ENCODE measurements at places on chromosomes 1 and 21.

DNA sequence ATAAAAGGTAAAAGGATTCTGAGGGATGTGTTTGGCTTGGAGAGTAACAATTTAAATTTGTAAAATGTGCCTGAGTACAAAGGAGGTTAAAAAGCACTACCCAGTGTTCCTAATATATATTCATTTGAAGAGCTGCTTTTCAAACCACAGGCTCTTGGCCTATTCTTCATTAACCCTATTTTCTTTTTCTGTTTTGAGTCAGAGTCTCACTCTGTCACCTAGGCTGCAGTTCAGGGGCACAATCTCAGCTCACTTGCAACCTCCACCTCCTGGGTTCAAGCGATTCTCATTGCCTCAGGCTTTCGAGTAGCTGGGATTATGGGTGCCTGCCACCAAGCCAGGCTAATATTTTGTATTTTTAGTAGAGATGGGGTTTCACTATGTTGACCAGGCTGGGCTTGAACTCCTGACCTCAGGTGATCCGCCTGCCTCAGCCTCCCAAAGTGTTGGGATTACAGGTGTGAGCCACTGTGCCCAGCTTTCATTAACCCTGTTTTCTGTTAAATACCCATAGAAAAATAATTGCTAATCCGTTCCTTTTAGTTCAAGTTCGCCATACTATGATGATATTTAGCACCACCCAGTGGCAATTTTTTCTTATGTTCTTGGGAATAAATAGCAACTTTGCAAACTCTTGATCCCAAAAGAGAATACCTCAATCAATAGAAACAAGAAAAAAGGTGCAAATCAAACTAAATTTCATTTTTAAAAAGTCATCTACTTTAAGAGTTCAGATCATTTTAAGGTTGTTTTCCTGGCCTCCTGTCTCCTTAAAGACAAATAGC is 30.5 kb downstream of the ZBTB8OS start:
- DNase-seq: peak; percentile 6

DNA sequence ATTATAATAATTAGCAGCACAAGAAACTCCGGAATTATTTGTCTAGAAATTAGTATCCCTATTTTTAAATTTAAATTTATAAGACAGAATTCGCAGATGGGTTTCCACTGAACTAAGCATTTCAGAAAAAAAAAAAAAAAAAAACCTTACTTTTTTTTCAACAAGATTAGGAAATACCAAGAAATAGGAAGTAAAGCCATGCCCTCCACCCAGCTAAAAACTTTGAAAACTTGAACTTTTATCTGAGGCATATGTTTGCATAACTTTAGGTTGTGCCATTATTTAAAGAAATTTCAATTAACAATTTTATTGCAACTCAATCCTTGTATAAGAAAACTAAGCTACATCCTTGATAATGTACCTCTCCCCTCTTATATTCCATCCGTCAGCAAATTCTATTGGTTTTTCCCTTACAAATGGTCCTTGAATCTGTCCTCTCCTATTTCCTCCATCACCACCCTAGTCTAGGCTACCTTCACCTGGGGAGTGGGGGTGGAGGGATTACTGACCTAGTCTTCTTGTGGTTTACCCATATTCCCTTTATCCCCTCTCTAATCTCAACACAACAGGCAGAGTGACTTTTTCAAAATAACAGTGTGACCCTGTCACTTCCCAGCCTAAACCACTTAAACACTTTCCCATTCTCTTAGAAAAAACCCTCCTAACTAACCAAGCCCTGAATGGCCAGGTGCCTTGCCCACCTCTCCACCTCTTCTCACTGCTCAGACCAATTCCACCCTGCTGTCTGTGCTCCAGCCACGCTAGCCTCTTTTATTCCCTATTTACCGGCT is 1.4 kb upstream of the EVI5 start:
- no peak for DNase-seq

- no peak for DNase-seq
These were observed 333.4 kb downstream of the CHRM3 start for GRCh38 chr1:239719642-239720258.

DNA sequence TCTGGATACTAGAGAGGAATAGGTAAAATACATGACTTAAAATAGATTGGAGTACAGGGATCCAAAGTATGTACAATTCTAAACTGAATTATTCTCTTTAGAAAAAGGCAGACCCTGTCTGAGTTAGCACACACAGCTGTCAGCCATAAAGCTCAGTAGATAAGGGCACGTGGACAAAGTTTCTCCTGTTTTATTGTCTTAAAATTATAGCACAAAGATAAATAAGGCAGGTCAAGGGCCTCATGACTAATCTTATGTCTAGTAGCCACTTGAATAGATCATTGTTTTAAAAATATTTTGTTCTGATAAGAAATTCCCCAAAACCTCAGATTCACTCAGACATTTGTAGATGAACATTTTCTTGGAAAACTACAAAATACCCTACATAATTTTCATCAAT is 205.2 kb downstream of the ZP4 start:
- no peak for DNase-seq

DNA sequence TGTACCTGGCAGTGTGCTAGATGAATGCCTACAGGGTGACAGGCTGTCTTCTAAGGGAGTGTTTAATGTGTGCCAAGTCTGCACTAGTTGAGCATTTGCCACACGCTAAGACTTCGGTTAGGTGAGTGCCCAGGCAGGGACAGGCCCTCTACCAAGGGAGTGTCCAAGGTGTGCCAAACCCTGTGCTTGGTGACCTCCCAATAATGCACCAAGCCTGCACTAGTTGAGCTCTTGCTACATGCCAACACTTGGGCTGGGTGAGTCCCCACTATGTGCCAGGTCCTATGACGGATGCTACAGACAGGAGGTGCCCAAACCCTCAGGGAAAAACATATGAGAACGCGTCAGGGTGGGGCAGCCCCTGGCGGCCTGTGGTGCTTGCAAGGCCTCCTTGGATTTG is 10.8 kb downstream of the SLC6A9 start:
- no peak for DNase-seq
